Nephron progenitor cell (in vitro differentiated cells): ENCODE measurements at places on chromosomes 1 and 21.
A peak's percentile ranks its signal among the peaks of the same experiment; 100 is the strongest.

DNA sequence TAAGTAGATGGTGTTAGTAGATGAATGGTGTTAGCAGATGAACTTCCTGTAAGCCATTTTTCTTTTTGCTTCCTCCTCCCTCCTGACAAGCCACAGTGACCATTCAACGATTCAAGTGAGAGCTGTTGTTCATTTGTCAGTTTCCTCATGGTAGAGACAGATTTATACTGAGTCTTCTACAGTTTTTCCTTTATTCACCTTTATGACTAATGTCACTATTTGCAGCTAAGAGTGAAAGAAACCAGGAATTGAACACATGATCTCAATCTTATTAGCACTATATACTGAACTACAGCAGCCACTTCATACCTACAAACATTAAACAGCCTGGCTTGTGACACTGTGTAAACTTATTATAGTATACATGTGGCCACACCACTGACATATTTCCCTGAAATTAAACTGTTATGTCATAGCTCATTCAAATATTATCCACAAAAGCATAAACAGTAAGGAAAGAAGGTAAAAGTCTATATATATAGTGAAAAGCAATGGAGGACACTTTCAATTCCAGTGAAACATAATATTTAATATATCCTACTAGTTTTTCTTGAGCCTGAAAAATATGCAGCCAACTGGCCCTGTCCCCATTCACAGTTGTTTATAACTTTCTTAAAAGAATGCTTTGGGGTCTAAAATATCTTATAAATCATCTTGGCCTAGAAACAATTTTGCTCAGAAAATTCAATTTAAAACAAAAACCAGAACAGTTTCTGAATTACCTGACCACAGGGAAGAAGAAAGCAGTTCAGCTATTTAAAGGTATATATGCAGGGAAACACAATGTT lies 566.9 kb upstream of the ZRANB2 start:
- DNase-seq, result no peak

- DNase-seq, result peak; percentile 79
Observed at GRCh38 chr1:32972814-32973428, 8.3 kb upstream of the RNF19B start.

- no peak for DNase-seq
Observed at GRCh38 chr1:95265106-95265505, 31.1 kb downstream of the RWDD3 start.

GRCh38 chr1:10678402-10678801 lies 118.0 kb downstream of the CASZ1 start:
- no peak for DNase-seq

DNA sequence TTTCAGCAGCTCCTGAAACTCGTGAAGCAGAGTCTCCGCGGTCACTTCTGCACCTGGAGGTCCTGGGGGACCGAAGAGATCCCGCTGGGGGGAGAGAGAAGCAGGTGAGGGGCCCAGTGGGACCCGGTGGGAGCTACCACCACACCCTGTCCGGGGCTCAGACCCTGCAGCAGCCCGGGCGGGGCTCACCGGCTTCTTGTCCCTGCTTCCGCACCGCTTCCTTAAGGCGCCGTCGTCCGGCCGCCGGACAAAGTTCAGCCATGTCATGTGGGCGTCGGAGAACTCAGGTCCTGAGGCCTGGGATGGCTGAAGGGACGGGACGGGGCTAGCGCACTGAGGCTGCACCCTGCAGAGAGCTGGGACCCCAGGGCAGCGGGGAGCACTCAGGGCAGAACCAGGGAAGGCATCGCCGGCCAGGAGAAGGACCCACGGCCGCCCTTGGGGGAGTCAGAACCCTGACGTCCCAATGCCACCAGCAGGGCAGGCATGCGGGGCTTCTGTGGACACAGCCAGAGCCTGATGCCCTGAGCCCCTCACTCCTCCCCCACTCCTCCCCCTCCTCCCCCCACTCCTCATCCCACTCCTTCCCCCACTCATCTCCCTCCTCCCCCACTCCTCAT lies 2.2 kb downstream of the C1QTNF12 start:
- no peak for DNase-seq

DNA sequence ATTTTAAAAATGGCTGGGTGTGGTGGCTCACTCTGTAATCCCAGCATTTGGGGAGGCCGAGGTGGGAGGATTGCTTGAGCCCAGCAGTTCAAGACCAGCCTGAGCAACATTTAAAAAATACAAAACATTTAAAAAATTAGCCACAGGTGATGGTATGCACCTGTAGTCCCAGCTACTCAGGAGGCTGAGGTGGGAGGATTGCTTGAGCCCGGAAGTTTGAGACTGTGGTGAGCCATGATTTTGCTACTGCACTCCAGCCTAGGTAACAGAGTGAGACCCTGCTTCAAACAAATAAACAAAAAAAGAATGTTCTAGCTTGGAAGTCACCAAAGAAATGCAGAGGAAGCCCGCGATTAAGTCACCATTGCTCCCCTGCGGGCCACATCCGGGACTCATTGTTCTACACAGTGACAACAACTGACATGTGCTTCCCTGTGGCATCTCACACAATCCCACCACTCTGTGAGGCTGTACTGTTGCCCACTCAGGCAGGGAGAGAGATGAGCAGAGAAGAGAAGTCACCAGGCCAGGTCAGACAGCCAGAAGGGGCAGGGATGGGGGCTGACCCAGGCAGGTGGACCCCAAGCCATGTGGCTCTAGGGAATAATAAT lies 18.4 kb upstream of the SPATC1L start:
- no peak for DNase-seq

- no peak for DNase-seq
Observed at GRCh38 chr1:215285013-215285800, 202.7 kb downstream of the KCNK2 start.

GRCh38 chr1:36328713-36329112 lies 5.3 kb upstream of the EVA1B start:
- DNase-seq, result no peak

DNA sequence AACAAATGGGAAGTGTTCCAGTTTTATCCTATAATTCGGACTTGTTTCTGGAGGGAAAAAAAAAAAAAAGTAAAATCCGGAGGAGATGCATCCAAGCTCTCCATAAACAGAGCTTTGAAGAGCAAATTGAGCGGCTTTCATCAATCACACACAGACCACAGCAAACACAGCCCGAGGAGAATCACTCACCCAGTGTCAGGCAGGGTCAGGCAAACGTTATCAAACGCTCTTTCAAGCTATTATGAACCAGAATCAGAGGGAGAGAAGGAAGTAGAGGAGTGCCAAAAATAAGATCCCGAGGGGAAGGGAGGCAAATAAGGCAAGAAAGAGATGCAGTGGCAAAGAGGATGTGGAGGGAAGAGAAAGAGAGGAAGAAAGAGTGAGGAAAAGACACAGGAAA lies 188.3 kb upstream of the CAMK1G start:
- no peak for DNase-seq

GRCh38 chr1:35531368-35531767 lies 25.8 kb downstream of the KIAA0319L start:
- no peak for DNase-seq

GRCh38 chr1:7589774-7590425 lies 181.2 kb upstream of the VAMP3 start:
- DNase-seq, result peak; percentile 0

DNA sequence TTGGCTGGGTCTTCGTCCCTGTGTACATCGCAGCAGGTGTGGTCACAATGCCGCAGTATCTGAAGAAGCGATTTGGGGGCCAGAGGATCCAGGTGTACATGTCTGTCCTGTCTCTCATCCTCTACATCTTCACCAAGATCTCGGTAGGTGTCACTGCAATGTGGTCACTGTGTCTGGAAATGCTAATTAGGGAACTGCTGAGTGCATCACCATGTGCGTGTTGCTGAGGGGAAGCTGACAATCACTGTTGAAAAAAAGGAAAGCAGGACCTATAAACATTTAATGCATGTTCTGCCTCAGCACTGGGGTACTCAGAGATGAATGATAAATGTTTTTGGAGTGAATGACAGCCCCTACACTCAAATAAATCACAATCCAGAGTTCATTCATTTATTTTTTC lies 6.8 kb downstream of the SLC5A9 start:
- DNase-seq, result no peak

DNA sequence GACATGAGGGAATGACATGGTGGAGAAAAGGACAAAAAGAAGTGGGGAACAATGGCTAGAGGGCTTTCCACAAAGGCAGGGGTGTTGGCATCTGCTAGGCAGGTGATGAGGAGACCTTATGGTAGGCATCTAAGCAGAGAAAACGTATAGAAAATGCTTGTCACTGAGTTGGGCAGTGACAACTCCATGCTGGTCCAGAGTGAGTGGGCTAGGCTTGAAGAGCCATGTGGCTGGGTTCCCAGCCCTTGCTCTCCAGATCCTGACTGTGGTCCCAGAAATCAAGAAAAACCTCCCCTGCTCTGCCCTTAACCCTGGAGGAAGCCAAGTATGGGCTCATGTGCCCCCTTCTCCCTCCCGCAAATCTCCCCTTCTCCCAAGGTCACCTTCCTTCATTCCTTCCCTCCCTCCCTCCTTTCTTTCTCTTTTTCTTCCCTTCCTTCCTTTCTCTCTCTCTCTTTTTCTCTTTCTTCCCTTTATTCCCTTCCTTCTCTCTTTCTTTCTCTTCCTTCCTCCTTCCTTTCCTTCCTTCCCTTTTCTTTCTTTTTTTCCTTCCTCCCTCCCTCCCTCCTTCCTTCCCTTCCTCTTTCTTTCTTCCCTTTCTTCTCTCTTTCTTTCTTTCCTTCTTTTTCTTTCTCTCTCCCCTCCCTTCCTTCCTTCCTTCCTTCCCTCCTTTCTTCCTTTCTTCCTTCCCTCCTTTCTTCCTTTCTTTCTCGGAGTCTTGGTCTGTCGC lies 102.8 kb downstream of the NAV1 start:
- DNase-seq, result no peak
